ENCODE measurements at places on chromosomes 3 and 15.

GRCh38 chr3:66406163-66406562, 94.7 kb downstream of the LRIG1 start:
- no peak for DNase-seq

DNA sequence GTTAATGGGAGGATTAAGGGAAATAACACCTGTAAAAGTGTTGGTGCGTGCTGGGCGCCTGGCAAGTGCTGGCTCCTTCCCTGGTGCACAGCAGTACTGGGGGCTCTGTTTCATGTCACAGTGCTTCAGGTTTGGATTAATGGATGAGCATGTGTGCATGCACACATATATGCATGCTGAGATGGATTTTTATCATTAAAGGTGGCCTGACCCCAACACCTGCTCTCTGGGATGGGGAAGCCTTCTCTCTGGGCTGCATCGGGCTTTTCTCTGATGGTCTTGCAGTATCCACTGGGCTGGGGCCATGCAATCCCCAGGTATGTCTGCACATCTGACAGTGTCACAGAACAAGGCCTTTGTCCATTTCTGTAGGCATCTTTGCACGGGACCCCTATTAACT, 127.5 kb upstream of the PLXNA1 start:
- DNase-seq, result no peak

DNA sequence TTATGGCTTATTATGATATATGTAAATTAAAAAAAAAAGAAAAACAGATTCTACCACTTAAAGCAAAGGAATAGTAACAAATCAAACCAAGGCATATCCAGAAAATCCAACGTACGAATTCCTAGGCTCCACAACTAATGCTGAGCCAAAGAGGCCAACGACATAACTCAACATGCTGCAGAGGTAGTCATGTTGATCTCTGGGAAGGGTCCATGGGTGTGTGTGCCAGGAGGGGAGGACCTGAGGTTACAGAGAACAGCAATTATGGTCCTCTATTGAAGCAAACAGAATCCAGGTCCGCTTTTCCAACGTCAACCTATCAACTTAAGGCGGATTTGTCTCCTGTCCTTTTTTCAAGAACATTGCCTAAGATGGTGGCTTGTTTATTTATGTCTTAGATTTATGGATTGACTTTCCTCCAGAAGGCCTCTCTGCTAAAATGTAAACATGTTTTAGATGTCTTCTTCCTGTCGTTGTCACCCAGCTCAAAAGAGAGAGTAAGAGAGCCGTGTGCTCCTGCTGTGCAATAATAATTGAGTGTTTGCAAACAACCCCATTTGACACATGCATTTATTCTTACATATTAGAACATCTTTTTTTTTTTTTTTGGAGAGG, 20.4 kb downstream of the NANOGP8 start:
- DNase-seq, result peak; percentile 47

- DNase-seq, result no peak
Measured at GRCh38 chr15:39976291-39977274, 42.7 kb downstream of the EIF2AK4 start.

DNA sequence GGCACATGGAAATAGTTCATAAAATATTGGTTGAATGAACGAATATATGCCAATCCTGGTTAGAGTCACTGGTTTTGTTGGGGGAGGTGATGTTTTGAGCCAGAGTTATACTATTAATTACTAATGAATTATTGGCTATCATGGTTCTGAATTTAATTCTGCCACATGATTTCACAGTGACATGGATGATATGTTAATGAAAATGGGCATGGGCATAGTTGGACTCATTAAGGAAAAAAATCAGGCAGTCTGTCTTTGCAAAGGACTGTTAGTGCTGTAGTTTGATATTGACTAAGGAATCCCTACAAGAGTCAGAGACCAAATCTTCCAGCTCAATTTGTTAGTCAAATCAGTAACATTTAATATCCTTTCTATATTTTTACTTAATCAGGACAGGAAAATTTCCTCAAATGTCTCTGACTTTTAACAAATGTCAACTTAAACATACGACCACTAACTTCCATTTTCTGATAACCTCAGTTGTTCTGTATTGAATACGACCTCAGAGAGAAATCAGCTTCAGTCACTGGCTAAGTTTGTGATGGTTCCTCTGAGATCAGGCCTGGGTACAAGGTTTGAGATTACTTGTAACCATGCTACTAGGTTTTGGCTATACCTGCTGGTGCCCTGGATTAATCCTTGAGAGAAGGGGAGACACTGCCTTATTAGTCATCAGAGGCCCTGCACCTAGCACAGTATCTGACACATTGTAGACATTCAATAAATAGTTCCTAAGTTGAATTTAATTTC, 13.3 kb downstream of the NFKBIZ start:
- DNase-seq, result no peak

DNA sequence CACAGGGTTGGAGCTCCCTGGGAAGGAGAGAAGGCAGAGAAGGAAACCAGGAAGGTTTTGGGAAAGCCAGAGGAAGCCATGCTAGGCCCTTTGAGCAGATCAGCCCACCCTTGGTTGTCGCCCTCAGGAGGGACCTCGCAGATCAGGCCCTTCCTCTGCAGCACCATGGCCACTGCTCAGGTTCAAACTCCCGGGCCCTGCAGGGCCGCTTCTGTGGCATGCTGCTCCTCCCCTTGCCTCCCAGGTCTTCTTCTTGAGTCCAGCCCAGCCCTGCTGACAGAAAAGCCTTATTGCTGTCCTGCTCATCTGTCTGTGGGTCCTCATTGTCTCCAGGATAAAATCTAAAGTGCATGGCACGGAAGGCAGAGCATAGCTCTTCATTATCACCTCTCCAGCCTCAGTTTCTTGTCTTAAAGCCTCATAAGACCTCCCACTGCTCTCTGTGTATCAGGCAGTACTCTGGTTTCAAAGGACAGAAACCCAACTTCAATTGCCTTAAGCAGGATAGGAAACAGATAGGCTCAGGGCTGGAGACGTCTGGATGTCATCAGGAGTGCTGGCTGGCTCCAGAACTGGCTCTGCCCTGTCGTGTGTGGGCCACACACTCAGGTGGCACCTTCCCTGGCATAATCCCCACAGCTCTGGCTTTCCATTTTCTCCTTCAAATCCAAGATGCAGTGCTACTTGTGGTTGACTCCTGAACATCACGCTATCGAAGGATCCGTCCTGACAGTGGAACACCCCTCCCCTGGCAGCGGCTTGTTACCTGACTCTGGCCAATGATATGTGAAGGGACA, 118.5 kb downstream of the EEFSEC start:
- DNase-seq, result no peak

GRCh38 chr15:34154725-34155204, 52.9 kb downstream of the PGBD4 start:
- DNase-seq, result no peak

- DNase-seq, result no peak
Measured at GRCh38 chr3:169218314-169218983, 445.1 kb downstream of the MECOM start.

DNA sequence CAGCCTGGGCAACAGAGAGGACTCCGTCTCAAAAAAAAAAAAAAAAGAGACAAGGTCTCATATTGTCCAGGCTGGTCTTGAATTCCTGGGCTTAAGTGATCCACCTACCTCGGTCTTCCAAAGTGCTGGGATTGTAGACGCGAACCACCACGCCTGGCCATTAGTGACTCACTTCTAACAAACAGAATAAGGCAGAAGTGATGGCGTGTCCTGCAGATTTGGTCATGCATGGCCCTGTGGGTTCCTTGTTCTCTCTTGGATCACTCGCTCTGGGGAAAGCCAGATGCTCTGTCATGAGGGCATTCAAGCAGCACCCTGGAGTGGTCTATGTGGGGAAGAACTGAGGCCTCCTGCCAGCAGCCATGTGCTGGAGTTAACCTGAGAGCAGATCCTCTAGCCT, 27.4 kb upstream of the TJP1 start:
- no peak for DNase-seq

DNA sequence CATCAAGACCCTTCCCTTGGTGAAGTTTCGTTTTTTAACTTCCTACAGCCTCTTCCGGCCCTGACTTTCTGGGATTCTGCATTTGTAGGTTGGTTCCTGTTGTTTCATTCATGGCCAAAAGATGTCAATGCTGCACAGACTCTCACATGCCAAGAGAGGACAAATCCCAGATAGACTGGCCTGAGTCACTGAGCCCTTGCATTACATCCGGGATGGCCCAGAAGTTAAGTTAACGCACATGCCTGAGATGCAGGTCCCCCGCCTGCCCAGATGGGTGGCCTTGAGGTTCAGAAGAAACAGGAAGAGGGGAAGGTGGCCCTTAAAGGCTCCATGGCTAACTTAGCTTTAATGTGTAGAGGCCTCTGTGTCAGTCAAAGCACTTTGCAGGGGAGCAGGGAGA, 51.6 kb upstream of the SRGAP3 start:
- DNase-seq, result no peak

DNA sequence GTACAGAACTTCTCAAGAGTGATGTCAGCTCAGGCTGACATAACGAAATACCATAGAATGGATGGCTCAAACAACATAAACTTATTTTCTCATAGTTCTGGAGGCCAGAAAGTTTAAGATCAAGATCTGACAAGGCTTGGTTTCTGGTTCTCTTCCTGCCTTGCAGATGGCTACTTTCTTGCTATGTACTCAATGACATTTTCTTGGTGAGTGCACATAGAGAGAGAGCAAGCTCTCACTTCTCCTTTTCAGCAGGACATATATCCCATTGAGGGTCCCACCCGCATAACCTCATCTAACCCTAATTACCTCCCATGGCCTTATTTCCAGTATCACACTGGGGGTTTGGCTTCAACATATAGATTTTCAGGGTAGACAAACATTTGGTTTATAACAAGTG, 1072.1 kb downstream of the PLOD2 start:
- DNase-seq, result no peak

DNA sequence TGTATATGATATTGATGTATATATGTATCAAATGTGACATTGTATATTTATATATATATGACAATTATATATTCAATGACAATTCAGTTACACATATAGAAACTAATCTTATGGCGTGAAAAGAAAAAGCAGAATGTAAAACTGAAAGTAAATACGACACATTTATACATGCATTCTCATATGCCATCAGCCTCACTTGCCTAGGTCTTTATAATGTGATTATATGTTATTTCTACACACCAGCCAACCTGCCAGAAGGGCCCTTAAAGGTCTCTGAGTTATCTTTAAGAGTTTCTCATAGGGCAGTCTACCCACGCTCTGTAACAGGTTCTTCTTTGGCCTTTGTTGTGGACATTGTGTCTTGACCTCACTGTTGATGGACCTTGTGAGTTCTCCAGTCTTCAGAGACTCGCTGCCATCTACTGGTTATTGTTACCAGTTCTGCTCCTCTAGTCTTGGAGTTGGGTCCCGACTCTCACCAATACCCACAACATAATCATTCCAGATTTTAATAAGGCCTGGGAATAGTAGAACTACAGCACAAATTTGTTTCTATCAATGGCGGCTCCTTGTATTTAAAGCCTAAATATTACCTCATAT, 371.5 kb upstream of the GOLIM4 start:
- DNase-seq, result peak; percentile 79

GRCh38 chr3:29521293-29521692, 240.4 kb downstream of the RBMS3 start:
- DNase-seq, result no peak
